DMS153 (cell line): ENCODE measurements at places on chromosomes 3 and 15.

GRCh38 chr15:75107908-75108838 is 84.8 kb downstream of the PPCDC start:
- no peak for DNase-seq

GRCh38 chr3:177448987-177449359 is 251.7 kb upstream of the TBL1XR1 start:
- DNase-seq, result no peak

GRCh38 chr3:128555098-128555825 is 62.3 kb upstream of the GATA2 start:
- no peak for DNase-seq

DNA sequence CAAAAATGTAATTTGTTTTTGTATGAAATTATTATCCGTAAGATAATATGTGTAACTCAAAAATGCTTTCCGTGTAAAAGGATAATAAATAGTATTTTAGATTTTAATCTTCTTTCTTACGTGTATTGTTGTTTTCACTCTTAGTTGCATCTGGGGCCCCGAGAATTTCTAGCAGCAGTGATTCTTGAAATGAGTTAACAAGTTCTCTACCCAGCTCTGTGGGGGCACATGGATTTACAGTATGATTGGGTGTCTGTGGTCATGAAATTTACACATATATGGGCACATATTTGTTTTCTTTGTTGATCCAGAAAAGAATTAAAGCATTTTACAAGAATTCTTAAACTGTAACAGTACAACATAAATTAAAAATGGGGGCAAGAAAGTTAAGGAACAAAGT is 145.9 kb upstream of the LRRFIP2 start:
- no peak for DNase-seq

- DNase-seq, result no peak
Observed at GRCh38 chr3:22495791-22496190, 707.3 kb upstream of the UBE2E2 start.

GRCh38 chr3:4147556-4148118 is 155.5 kb upstream of the SETMAR start:
- no peak for DNase-seq

DNA sequence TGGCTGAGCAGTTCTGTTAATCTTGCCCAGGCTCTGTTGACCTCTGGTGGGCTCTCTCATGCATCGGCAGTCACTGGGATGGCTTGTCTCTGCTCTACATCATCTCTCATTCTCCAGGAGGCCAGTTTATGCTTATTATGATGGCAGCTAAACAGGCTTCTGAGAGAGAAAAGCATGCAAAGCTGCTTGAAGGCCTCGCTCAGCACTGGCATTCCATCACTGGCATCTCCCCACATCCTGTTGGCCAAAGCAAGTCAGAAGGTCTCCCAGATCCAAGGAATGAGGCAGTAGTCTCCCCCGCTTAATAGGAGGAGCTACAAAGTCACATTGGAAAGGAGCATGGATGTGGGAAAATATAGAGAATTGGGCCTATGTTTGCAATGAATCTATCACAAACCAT is 212.6 kb downstream of the ZNF621 start:
- DNase-seq, result no peak

GRCh38 chr3:62159709-62160092 is 213.6 kb downstream of the FEZF2 start:
- no peak for DNase-seq

GRCh38 chr3:141336672-141337522 is 31.4 kb upstream of the ZBTB38 start:
- no peak for DNase-seq

GRCh38 chr3:182000447-182000846 is 288.7 kb downstream of the SOX2 start:
- DNase-seq, result peak; percentile 17

DNA sequence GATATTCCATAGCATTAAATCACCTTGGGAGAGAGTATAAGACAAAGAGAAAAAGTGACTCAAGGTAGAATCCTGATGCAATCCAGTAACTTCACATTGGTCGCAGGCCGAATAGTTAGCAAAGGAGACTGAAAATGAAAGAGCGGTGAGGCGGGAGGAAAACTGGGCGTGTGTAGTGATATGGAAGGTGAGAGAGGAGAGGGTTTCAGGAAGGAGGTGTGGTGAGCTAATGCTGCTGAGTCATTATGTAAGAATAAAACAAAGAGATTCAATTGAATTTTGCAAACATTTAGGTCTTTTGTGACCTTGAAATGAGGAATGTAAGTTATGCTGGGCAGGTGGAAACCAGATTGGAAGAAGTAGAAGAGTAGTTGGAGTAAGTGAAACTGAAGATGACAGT is 235.3 kb downstream of the C3orf38 start:
- no peak for DNase-seq

- no peak for DNase-seq
Observed at GRCh38 chr3:60095516-60095915, 1045.7 kb upstream of the CFAP20DC start.

GRCh38 chr15:52016316-52016715 is 2.7 kb upstream of the MAPK6 start:
- no peak for DNase-seq

DNA sequence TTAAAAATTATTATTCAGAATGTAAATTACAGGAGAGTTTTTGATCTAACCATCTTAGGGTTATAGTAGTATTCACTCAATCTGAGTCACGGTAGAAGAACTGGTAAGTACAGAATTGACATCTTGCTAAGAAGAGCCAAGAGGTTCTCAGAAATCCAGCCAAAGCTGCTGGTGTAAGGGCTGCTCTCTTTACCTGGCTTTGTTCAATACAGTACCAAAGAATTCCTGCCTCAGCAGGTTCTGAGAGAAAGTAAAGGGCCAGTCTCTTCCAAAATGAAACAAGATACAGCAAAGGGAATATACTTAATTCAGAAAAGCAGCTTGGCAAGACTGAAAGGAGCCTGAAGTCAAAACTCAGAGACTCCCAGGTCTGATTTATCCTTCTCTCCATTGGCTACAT is 193.1 kb downstream of the TNIK start:
- no peak for DNase-seq

GRCh38 chr15:40282147-40282868 is 556 bp downstream of the ANKRD63 start:
- no peak for DNase-seq

DNA sequence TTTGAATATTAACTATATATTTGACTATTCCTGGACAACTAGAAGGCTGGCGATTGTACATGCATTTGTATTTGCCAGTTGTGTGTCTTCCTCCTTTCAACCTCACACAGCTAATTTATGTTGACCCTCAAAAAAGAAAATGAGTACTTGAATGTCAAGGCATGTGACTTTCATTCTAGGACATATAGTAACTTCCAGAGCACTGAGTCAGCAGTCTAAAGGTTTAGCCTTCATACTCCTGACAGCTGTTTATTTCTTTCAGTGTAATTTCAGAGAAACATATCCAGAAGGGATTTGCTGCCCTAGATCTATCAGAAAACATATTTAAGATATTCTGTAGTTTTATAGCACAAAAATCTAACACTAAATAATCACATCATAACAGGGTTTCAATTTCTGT is 74.6 kb upstream of the GOLGA8J start:
- DNase-seq, result no peak

DNA sequence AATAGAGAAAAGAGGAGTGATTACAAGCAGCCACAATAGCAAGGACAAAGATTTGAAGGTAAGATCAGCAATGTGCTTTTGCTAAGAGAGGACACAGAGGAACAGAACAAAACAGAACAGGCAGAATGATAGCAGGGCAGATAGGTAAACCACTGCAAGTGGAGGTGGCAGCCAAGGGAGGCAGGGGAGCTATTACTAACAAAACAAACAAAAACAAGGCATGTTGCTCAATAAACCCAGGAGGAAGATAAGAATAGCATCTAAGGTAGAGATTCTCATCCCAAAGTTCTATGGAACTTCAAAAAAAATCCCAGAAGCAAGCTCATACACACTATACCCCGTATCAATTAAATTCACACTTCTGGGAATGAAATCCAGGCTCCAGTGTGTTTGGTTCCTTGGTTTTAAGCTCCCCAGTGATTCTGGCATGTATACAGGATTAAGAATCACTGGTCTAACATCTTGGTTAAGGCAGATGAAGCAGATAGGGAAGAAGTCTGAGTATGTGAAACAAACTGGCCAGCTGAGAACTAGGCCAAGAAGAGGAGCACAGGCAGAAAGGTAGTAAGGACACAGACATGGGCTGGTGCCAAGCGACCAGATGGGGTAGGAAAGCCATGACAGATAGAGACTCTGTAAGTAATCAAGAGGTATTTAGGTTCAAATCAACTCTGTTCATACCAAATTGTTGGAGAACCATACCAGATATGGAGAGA is 189.2 kb downstream of the DTWD1 start:
- no peak for DNase-seq

- no peak for DNase-seq
Observed at GRCh38 chr3:120773932-120774331, 31.4 kb downstream of the GTF2E1 start.

DNA sequence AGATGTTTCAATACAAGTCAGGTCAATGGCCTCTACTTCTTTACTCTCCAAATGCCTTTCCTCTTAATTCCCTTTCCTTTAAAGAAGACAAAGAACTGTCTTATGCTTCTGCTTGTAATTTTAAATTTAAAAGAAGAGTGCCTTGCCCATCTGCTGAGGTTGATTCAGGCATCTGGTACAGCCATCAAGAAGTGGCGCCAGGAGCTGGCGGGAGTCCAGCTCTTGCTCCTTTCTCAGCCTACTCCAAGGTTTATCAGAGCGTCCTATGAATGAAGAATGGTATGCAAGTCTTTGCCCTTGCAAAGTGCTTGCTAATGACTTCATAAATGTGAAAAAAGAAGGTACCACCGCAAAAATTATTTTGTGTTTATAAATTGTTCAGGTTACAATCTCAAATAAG is 294.6 kb upstream of the TGFBR2 start:
- DNase-seq, result no peak

GRCh38 chr3:181176601-181177000 is 187.1 kb upstream of the DNAJC19 start:
- peak; percentile 12 for DNase-seq

- no peak for DNase-seq
Observed at GRCh38 chr15:99006146-99006545, 1.4 kb downstream of the PGPEP1L start.

GRCh38 chr3:159273608-159274007 is 471.8 kb downstream of the MFSD1 start:
- DNase-seq, result no peak

DNA sequence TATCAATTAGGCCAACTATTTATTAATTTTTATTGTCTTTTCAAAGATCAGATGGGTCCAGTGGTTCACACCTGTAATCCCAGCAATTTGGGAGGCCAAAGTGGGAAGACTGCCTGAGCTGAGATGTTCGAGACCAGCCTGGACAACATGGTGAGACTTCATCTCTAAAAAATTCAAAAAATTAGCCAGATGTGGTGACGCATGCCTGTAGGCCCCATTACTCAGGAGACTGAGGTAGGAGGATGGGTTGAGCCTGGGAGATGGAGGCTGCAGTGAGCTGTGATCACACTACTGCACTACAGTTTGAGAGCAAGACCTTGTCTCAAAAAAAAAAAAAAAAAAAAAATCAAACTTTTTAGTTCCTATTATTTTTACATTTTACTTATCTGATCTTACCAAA is 8.2 kb downstream of the AP3S2 start:
- no peak for DNase-seq

DNA sequence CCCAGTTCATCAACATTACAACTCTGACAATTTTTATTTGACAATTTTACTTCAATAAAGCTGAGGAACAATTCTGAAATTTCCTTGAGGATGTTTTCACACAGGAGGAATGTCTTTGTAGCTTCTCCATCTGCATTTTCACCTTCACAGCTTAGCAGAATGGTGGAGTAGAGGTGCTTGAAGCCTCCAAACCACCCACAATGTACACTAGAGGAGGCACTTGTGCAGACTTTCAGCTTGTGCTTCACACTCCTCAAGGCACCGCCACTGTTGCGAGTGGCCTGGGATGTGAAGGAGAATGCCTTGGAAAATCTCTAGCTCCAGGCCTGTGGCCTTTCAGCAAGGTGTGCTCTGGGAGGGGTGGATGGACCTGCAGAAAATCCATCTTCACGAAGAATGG is 181.9 kb downstream of the EPHB1 start:
- no peak for DNase-seq

- no peak for DNase-seq
Observed at GRCh38 chr3:73384091-73384906, 240.4 kb downstream of the PDZRN3 start.

DNA sequence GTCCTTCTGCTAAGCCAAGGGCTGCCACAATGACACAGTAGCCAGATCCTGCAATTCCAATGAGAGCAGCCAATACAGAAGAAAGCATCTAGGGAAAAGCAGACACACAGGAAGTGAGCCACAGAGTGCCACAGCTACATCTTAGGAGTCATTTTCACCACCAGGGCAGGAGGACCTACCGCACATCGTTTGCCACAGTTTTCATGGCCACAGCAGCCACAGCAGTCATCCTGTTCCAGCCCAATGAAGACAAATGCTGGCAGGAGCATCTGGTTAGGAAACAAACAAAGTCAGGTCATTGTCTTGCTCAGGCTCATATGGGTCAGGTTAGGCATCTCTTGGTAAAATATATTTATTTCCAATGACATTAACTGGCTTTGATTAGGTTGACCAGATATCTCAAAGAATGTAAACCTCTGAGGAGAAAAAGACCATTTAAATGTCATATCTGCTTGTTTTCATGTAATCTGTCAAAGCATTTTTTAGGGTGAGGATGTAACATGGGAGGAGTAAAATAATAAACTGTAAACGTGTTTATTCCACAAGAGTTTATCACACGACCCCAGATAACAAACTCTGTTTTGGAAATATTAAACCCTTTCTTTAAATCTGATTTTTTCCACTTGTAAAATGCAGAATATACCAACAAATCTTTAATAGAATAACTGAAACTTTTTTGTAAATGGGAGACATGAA is 1.8 kb downstream of the TM4SF1 start:
- no peak for DNase-seq

- DNase-seq, result no peak
Observed at GRCh38 chr3:136664771-136665170, 87.4 kb downstream of the STAG1 start.

- DNase-seq, result peak; percentile 60
Observed at GRCh38 chr3:131174752-131175151, 148.1 kb downstream of the NEK11 start.

GRCh38 chr3:114043205-114043604 is 13.1 kb downstream of the CCDC191 start:
- DNase-seq, result no peak

DNA sequence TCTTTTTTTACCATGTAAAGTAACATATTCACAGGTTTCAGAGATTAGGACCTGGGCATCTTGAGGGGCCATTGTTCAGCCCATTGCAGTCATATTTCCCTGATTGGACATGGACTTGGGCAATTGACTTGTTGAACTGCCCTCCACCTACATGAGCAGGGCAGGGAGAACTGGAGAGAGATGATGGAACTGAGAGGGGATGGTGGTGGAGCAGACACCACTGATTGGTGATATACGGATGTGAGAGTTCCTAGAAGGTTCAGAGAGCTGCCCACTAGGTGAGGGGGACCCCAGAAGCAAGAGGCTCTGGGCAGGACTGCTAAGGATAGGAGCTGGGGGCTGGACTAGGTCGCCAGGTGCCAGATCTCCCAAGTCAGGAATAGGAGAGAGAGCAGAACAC is 37.8 kb upstream of the SIAH2 start:
- no peak for DNase-seq
